ENCODE measurements at places on chromosomes 12 and 14.

DNA sequence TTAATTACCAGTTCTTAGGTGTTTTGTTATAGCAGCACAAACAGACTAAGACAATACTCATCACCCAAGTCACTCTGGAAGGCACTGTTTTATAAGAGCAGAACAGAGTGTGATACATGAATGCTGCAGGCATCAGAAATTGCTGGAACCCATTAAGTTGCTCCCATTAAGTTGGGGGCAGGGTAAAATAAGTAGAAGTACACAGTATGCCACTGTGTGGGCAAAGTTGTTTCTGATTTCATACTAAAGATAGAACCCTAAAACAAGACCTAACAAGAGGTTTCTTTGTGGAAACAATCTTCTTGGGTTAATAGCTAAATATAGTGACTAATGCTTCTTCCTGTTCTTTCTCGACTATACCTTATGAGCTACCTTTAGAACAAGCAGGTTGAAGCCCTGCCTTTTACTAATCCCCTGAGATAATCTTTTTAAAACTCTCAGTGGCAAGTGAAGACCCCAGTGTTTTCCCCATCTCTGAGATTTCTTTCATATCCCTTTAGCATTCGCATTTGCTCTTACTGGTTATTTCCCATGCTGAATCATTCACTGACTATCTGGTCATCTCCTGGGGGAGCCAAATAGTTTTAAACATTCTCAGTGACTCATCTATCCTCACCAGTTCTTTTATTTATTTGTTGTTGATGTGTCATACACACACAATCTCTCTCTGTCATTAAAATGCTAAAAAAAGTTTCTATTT is 52.3 kb downstream of the SOCS2 start:
- peak; percentile 86 for DNase-seq

DNA sequence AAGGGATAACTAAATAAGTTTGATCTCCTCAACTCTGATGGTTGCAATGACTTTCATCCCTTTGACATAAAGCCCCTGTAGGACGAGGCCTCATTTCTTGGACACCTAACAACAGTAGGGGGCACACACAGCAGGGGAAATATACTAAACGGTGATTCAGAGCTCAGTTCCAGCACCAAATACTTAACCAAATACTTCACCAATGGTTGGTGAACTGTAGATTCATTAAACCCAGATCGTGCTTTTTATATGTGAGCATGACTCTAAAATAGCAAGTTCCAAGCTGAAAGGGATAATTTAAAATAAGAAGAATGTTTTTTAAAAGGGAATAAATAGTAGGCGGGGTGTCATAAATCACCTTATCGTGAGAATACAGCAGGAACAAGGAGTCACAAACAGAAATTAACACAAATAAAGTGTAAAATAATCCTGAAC is 53.2 kb downstream of the ATG2B start:
- DNase-seq, result no peak

- DNase-seq, result no peak
Observed at GRCh38 chr12:27709932-27710591, 570 bp upstream of the MRPS35 start.

- no peak for DNase-seq
Observed at GRCh38 chr12:113831476-113831875, 134.6 kb downstream of the RBM19 start.

DNA sequence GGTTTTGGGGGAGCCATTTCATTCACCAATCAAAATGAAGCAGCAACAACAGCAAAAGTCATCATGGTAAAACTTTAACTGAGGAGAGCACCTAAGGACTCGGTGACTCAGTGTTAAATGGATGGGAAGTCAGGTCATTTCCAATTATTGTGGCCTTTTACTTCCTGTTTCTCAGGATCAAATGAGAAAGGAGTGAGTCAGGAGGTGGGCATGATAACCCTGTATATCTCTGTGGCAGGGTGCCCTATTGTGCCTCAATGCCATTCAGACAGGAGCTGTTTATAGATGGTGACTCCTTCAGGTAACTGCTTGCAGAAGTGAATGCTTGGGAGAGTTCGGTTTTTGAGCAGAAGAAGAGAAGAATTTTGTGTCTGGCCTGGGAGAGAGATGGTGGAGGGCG is 135.5 kb upstream of the CPM start:
- DNase-seq, result no peak

GRCh38 chr12:94551810-94552209 is 92.1 kb upstream of the CEP83 start:
- DNase-seq, result no peak

DNA sequence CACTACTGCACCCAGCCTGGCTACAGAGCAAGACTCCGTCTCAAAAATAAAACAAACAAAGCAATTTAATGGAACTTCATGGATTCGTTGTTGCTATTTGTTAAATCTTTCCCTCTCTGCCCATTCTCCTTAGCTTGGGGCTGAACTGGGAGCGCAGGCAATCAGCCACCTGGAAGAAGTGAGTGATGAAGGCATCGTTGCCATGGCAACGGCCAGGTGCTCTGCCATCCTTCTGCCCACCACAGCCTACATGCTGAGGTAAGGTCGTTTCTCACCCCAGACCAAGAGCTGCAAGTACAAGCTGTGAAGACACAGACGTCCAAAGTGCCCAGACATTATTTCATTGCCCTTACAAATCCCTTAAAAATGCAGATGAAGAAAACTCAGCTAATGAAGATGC is 19.1 kb downstream of the AMDHD1 start:
- DNase-seq, result no peak

DNA sequence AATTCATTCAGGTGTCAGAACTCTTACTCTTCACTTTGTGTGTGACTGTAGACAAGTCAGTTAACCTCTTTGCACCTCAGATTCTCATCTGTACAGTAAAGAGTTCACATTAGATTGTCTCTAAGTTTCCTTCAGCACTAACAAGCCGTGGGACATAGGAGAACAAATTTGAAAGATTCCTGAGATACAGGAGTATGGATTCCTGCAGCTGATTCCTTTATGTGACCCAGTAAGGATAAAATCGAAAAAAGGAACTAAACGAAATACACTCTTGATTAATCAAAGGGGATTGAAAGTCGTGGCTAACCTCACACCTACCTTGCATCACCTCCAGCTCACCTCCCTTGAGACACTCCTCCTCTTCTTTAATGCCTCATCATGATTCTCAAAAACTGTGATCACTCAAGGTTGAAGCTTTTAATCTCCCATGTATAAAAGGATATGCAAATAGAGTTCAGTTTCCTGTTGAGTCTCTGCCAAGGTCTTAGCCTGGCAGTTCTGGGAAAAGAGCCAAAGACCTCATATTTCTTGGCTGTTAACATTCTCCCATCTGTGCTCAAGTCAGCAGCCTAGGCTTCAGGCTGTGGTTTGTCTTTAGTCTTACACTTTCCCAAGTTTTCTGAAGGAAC is 156.6 kb downstream of the DAD1 start:
- DNase-seq, result peak; percentile 96

GRCh38 chr12:110582276-110583136 is 612 bp downstream of the PPTC7 start:
- no peak for DNase-seq

DNA sequence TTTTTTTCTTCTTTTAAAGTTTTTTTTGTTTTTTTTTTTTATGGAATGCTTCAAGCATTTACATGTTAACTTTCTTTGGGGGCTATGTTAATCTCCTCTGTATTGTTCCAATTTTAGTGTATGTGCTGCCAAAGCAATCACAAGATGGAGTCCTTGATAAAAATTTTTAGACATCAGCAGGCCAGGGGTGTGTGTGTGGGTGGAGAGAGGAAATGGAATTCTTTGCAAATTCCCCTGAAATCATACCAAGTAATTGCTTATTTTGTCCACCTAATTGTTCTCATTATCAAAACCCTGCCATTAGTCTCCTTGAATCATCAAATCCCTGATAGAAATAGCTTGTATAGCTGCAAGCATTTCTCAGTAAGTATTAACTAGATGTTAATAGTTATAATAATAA is 21.7 kb downstream of the RNF212B start:
- DNase-seq, result no peak

- DNase-seq, result no peak
Observed at GRCh38 chr14:91031666-91032065, 28.8 kb downstream of the RPS6KA5 start.

GRCh38 chr12:94143951-94144350 is 4.4 kb upstream of the PLXNC1 start:
- no peak for DNase-seq

DNA sequence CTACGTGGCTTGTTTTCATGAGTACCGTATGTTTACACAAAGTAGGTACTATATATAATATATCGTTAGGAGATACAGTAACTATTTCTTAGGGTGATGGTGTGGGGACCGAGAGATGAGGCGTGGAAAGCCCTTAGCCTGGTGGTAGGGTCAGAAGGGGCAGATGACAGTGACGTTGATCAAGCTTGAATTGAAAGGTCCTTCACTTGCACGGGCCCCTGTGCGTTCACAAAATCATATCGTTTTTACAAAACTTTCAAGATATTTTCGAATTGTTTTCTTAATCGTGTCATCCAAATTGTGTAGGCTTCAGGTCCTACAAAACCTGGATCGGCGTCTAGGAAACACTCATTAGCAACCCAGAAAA is 881 bp upstream of the SOS2 start:
- no peak for DNase-seq
